ENCODE measurements at places on chromosomes 2 and 18. TPM values are rescaled to one million over a fixed set of nuclear protein-coding genes. Genes with fewer than 3 reads are reported as not detected.

DNA sequence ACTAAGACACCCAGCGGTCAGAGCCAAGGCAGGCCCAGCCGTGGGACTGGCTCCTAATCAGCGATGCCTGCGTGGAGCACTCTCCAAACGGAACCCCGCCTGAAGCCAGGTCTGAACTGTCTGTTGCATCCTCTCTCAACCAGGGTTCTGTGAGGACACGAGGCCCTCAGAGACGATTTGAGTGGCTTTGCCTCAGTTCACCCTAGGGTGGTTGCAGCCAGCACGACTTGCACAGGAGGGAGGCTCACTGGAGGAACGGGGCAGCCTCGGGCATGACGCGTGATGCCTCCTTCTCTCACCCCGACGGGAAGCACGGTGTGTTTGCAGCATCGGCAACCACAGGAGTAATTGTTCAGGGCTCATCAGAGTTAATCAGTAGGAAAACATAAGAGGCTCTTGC is 336.4 kb downstream of the EIPR1 start:
- no peaks in the 10 kb centered on the region for H3K4me1 ChIP-seq
- no peaks in the 10 kb centered on the region for H3K27me3 ChIP-seq
- no peak overlapping the region for H3K4me3 ChIP-seq
- H3K36me3 ChIP-seq = no peaks in the 10 kb centered on the region
- no peak overlapping the region for H3K27ac ChIP-seq

Gene DHRS9
- total RNA-seq = 0.73 TPM

DNA sequence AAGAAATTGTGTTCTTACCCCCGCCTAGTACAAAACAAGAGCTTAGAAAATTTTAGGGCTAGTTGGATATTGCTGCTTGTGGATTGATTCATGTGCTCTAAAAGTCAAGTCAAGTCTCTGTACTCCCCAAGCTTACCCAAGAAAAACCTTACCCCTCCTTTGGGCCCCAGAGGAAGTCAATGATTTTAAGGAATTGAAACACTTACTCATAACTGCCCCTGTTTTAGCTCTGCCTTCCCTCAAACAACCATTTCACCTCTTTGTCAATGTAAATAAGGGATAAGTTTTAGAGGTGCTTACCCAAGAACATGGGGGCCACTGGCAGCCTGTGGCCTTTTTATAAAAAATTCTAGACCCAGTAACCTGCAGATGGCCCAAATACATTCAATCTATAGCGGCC is 136.6 kb upstream of the RMP24 start:
- no peak overlapping the region for H3K4me3 ChIP-seq
- no peak for DNase-seq
- H3K27me3 ChIP-seq = no peaks in the 10 kb centered on the region
- H3K4me1 ChIP-seq = no peaks in the 10 kb centered on the region

DNA sequence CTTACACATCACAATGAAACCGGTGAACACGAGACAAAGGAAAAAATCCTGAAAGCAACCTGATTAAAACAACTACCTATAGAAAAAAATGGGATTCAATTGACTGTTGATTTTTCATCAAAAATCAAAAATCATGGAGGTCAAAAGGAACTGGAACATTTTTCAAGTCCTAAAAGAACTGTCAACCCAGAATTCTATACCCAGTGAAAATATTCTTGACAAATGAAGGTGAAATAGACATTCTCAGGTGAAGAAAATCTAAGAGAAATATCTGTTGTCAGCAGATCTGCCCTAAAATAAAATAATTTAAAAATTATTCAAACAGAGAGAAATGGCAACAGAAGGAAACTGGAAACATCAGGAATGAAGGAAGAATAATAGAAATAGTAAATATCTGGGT is 38.9 kb downstream of the GAREM1 start:
- H3K27ac ChIP-seq = no peak overlapping the region
- no peak overlapping the region for H3K4me3 ChIP-seq
- H3K4me1 ChIP-seq = no peaks in the 10 kb centered on the region
- no peak for DNase-seq
- no peaks in the 10 kb centered on the region for H3K27me3 ChIP-seq

Gene PCARE
- not detected for total RNA-seq

Gene ALPG
- total RNA-seq = not detected

DNA sequence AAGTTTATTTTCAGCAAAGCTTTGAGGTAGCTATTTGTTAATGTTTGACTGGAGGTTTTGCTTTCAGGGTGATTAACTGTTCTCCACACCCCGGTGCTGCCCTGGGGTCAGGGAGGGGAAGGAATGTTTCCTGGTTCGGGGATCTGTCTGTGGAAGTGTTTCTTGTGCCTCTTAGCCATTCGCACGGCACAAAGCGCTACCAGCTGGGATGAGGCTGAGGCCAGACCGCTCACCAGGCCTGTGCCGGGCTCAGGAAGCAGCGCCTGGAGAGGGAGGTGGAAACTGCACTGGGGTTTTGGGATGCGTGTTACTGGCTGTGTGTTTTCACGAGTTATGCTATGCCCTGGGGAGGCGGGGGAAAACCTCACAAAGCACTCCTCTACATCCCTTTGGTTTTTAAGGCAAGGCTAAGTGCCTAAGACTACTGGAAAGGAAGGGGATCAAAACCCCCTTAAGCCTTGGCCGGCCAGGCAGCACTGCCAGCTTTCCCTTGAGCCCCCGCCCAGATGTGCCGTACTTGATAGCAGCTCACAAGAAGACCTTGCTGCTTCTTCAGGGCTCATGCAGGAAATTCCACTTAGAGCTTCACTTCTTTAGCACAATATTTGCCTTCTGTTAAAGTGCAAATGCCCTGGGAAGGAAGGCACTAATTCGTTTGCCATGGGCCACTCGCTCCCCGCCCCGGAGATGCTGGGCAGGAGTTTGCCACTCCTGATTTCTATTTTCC is 65.7 kb upstream of the CNGA3 start:
- no peaks in the 10 kb centered on the region for H3K4me1 ChIP-seq
- DNase-seq = no peak
- H3K27me3 ChIP-seq = no peaks in the 10 kb centered on the region
- no peaks in the 10 kb centered on the region for H3K36me3 ChIP-seq
- no peak overlapping the region for H3K4me3 ChIP-seq

DNA sequence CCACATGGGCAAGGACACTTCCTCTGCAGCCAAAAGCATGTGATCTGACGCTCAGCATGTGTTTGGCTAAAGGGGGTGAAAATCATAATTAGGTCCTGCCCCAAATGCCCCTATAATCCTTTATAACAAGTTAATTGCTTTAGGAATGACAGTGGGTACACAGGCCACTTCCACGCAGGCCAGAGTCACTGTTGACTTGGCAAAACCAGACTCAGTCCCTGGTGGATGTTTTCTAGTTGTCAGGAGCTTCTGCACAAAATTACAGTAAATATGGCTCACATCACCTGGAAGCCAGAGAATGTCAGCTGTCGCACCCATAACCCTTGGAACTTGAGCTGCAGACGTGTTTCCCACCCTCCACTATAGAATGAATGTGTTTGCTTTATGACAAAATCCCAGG is 13.3 kb upstream of the PXDN start:
- no peak for DNase-seq
- H3K27ac ChIP-seq = no peak overlapping the region
- no peaks in the 10 kb centered on the region for H3K36me3 ChIP-seq
- no peak overlapping the region for H3K4me3 ChIP-seq
- H3K4me1 ChIP-seq = no peaks in the 10 kb centered on the region

GRCh38 chr2:162074632-162074895 is 549 bp upstream of the DPP4 start:
- no peaks in the 10 kb centered on the region for H3K36me3 ChIP-seq
- no peaks in the 10 kb centered on the region for H3K27me3 ChIP-seq
- H3K4me1 ChIP-seq = no peaks in the 10 kb centered on the region

DNA sequence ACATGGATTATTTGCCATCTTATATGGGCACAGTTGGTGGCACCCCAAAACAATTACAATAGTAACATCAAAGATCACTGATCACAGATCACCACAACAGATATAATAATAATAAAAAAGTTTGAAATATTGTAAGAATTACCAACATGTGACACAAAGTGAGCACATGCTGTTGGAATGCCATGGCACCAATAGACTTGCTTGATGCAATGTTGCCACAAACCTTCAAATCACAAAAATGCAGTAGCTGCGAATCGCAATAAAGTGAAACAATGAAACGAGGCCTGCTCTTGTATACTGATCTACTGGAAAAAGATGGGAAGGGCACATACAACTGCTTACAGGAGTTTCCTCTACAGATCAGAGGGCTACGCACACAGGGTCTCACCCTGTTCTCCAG is 32.2 kb upstream of the AMMECR1L start:
- H3K27me3 ChIP-seq = no peaks in the 10 kb centered on the region
- no peak overlapping the region for H3K27ac ChIP-seq
- H3K4me1 ChIP-seq = no peaks in the 10 kb centered on the region
- H3K36me3 ChIP-seq = no peaks in the 10 kb centered on the region

Gene HOXD13
- not detected for total RNA-seq

- H3K27ac ChIP-seq = no peak overlapping the region
- H3K4me1 ChIP-seq = no peaks in the 10 kb centered on the region
- H3K27me3 ChIP-seq = no peaks in the 10 kb centered on the region
- no peak for DNase-seq
- H3K4me3 ChIP-seq = no peak overlapping the region
These were observed 15.7 kb downstream of the CASP8 start for GRCh38 chr2:201275990-201276389.

Gene CDK5R2
- not detected for total RNA-seq

- H3K27ac ChIP-seq = no peak overlapping the region
- H3K4me1 ChIP-seq = no peaks in the 10 kb centered on the region
- H3K27me3 ChIP-seq = no peaks in the 10 kb centered on the region
- DNase-seq = no peak
- H3K36me3 ChIP-seq = no peaks in the 10 kb centered on the region
These were observed 146.8 kb downstream of the MTX2 start for GRCh38 chr2:176415937-176416499.

Gene CABYR
- 4.5 TPM for total RNA-seq

Gene SCN1A
- not detected for total RNA-seq

DNA sequence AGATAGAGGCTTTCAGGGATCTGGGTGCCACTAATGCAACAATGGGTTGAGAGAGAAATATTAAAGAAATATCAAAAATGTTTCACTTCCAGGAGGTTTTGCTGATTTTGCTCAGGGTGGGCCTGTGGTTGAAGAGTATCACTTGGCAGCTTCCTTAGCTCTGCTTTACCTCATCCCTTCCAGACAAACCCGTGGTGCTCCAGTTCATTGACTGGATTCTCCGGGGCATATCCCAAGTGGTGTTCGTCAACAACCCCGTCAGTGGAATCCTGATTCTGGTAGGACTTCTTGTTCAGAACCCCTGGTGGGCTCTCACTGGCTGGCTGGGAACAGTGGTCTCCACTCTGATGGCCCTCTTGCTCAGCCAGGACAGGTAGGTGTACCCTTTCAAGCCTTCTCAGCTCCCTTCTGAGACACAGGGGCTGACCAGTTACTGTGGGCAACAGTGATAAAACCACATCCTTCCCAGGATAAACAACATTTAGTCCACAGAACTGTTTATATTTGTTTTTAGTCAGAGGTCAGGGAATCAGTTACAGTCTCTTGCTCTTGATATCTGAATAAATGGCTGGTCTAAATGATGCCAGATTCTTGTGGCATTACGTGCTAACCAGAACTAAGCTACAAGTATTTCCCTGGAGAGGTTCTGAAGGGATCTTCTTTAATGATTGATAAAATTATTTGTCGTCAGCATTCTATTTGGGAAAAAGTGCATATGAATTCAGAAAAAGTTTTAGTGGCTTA is 7.0 kb downstream of the SLC14A1 start:
- no peak overlapping the region for H3K27ac ChIP-seq
- no peaks in the 10 kb centered on the region for H3K36me3 ChIP-seq
- no peaks in the 10 kb centered on the region for H3K4me1 ChIP-seq

GRCh38 chr2:152441961-152442360 is 107.0 kb downstream of the FMNL2 start:
- no peaks in the 10 kb centered on the region for H3K27me3 ChIP-seq
- no peak overlapping the region for H3K27ac ChIP-seq
- H3K4me3 ChIP-seq = no peak overlapping the region
- DNase-seq = no peak
- no peaks in the 10 kb centered on the region for H3K36me3 ChIP-seq

DNA sequence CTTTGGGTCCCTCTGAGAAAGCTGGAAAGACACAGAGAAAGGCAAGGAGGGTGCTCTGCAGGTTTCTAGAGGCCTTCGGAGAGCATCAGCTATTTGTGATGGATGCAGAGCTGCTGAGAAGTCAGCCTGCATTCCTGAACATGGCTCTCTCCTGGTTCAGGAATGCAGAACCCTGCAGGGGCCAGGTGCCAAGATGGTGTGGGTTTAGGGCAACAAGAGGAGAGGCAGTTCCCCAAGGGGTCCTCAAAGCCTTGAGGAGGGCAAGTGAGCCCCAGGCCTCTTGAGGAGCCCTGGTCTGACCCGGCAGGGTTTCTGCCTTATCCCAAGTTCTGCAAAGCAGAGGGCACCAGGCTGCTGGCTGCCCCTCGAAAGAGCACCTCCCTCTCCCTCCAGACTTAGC is 93.3 kb downstream of the HS1BP3 start:
- H3K36me3 ChIP-seq = no peaks in the 10 kb centered on the region
- no peaks in the 10 kb centered on the region for H3K4me1 ChIP-seq
- H3K4me3 ChIP-seq = no peak overlapping the region
- DNase-seq = no peak

DNA sequence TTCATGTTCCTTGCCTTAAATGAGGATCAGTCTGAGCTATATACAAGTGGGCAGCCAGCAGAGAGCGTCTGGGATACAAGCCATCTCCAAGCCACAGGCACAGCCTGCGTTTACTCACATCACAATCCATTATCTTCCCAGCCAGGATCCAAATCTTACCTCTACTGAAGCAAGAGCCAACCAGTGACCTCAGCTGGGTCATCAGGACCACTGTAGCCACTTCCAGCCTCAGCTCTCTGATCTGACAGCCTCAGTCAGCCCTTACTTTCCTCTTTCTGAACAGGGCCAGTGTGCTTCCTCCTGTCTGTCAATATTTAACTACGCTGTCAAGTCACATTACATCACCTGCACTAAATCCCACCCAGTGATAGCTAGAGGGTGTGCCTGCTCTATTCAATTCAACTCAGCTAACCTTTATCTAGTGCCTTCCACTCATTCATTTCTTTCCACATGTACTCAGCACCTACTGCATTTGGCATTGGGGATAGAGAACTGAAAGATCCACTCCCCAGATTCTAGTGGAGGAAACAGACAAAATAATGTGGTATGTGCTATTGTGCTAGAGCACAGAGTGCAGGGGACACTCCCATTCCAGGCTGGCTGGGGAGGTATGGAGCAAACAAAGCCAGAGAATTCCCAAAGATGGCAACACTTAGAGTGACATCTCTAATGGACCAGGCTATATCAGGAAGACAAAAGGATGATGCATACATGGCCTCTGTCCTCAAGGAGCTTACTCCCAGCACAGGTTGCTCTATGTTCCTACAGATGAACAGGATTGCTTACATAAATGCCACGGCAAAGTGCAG is 146.5 kb downstream of the NCKAP5 start:
- no peaks in the 10 kb centered on the region for H3K36me3 ChIP-seq
- no peaks in the 10 kb centered on the region for H3K4me1 ChIP-seq

Gene FOXD4L1
- not detected for total RNA-seq

Gene XDH
- total RNA-seq = 0.16 TPM

Gene ASB18
- total RNA-seq = not detected

Gene SCYGR1
- total RNA-seq = not detected

DNA sequence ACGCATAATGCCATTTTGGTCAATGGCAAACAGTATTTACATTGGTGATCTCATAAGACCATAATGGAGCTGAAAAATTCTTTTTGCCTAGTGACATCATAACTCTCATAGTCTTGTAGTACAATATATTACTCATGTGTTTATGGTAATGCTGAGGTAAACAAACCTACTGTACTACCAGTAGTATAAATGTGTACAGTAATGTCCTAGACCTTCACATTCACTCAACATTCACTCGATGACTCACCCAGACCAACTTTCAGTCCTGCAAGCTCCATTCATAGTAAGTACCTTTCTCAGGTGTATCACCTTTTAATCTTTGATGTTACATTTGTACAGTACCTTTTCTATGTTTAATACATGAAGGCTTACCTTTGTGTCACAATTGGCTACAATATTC is 558.2 kb upstream of the PIK3C3 start:
- no peak for DNase-seq
- H3K4me1 ChIP-seq = no peaks in the 10 kb centered on the region
- H3K36me3 ChIP-seq = no peaks in the 10 kb centered on the region

Gene BIN1
- total RNA-seq = 74.4 TPM
